RPMI7951 (cell line): ENCODE measurements at places on chromosomes 1 and 21. TPM values are rescaled to one million over a fixed set of nuclear protein-coding genes. Genes with fewer than 3 reads are reported as not detected.

GRCh38 chr1:234602334-234603220 is 7.4 kb downstream of the IRF2BP2 start:
- DNase-seq, result peak; percentile 90

DNA sequence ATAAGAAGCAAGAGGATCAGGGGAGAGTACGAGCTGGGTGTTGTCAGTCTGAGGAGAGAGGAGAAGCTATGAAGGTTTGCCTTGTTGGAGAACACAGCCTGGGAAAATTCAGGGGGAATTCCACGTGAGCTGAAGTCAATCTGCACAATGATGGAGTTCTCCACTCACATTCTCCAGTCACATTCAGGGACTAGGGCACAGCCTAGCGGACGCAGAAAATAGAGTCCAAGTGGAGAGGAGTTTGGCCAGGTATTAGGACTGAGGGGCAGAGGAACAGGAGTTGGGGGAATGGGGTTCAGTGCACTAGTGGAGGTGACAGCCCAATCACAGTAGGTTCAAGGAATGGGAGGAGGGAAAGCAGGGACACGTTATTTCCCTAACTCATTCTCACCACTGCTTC is 124.0 kb downstream of the KCNH1 start:
- DNase-seq, result peak; percentile 15

EXO1 gene
- 23.4 and 29.9 TPM in 2 replicates for total RNA-seq

C1orf87 gene
- total RNA-seq, result not detected in 2 replicates

CSRP1 gene
- 292 and 402 TPM in 2 replicates for total RNA-seq

INAVA gene
- total RNA-seq, result 18.0 and 19.9 TPM in 2 replicates

CYP4Z1 gene
- total RNA-seq, result not detected in 2 replicates

DNA sequence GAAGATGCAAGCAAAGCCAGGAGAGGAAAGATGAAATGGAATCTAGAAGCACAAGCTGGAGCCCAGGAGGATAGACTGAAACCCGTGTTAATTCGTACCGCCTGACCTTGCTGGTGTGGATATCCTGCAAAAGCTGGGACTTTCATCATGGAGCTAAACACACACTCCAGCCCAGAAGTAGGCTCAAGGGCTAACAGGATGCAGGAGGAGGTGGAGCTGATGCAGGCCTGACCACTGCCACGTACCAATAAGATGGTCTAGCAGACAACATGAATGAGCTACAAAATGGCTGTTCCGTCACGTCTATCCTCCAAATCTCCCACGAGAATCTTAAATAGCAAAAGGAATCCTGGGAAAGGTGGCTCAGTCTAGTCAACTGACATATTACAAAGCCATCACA is 270.3 kb downstream of the SDCCAG8 start:
- no peak for DNase-seq

ETNK2 gene
- total RNA-seq, result 10.4 and 12.4 TPM in 2 replicates

COL6A1 gene
- 760 and 970 TPM in 2 replicates for total RNA-seq
